RWPE2 (cell line): ENCODE measurements at places on chromosomes 7 and 10.

DNA sequence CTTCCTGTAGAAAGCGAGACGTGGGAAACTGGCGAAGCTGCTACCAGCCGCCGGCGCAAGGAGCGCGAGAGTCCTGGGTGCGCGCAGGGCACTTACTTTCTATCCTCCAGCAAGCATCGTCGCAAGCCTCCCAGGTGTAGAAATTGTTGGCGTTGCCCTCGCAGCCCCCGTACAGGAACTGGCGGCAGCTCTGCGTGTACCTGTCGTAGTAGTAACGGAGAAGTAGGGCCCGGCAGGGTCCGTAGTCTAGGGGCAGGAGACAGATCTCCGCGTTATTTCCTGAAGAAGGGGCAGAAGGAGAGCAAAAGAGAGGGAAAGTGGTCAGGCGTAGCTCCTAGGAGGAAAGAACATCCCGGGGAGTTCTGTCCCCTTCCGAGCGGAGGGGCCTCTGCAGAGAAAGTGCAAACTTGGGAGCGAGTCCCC lies 501 bp downstream of the TFPI2 start:
- DNase-seq: peak; percentile 61

DNA sequence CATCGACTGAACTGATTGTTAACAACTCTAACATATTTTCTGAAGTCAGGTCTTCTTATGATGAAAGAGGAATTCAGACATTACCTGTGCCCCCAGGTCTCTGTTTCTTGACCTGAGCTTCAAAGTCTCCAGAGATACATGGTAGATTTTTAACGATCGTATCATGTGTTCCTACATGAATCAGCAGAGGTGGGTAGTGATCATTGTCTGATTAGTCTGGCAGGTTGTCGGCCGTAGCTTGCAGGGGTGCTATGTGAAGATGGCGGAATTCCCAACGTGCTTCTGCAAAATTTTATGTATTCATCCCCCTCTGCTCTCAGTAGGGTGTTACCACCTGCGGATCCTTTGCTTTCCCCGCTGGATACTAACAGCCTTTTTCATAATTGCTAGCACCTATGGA lies 581.9 kb downstream of the GATA3 start:
- no peak for DNase-seq

- DNase-seq: no peak
These were observed 6.6 kb downstream of the DCLRE1C start for GRCh38 chr10:14947268-14947667.

DNA sequence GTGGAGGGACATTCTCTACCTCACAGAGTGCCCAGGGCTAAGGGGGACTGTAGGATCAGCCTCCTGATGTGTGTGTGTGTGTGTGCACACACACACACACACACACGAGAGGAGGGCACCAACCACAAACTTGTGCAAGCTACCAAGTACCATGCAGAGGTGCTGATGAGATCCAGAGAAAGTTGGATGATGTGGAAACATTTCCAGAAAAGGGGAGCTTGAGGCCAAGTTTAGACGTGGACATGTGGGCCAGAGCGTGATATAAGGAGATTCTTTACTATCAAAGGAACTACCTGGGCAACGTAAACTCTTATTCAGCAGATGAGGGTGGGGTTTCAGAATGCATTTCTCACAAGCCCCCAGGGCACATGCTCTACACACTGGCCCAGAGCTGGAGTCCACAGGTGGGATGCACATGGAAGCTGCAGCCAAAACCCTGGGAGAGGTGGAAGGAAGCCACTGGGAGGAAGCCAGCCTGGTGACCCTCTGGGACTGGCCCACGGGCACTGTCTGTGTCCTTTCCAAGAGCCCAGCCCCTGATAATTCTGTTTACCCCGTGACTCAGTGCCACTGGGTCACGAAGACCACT lies 53.5 kb downstream of the DLG5 start:
- no peak for DNase-seq

DNA sequence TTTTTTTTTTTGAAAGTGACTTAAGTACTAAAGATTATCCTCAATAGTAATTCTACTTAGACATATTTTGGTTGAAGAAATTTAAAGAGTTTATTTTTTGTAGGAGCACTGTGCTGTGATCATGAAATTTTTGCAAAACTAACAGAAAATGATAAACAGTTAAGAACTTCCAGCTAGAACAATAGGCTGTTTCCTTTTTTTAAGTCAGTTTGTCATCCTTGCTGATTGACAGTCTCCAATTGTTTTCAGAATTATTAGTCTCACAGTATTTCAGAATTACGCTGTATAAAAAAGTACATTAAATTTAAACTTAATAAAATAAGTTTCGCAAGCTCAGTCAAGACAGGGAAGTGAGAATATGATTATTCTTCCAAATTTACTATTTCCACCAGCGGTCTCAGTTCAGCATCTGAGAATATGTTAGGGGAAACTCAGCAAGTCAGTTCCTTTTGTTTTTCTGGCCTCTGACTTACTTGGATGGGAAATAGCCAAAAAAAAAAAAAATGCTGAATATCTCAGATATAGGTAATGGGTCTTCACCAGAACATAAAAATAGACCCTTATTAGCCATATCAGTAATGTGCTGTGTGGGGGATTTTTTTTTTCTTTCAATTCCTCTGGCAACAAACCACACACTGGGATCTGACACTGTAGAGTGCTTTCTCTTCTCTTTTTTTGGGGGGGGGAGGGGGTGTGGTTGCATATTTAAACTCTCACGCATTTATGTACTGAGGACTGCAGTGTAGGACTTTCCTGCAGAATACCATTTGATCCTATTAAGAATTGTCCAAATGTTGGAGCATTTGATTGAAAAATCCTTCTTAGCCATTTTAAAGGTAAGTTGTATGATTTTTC lies at the start of gene CD36:
Gene CD36, plus strand, starts transcription at position 732 of the 855 bp plus-strand sequence. CDS start 8,099 bp downstream, outside the sequence.
- DNase-seq: no peak

GRCh38 chr7:134766779-134767519 lies 12.5 kb upstream of the CALD1 start:
- DNase-seq: no peak
